ENCODE measurements at places on chromosomes 2 and 18.

DNA sequence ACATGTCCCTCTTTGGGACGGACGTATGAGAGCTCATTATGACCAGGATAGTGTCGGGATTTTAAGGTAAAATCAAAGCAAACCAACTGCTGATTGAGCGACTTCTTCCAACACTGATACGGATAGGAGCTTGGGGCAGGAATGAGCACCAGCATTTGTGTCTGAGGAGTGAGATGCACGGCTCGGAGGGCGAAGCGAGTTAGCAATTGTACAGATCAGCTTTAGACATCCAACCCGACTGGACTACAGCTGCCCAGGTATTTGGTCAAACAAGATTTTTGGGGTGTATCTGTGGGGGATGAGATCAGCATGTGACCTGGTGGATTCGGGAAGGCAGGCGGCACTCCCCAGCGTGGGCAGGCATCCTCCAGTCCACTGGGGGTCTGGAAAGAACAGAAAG lies 76.1 kb downstream of the NDUFA10 start:
- no peak for DNase-seq

- no peak for DNase-seq
Measured at GRCh38 chr18:71942433-71942832, 601.7 kb downstream of the CBLN2 start.

DNA sequence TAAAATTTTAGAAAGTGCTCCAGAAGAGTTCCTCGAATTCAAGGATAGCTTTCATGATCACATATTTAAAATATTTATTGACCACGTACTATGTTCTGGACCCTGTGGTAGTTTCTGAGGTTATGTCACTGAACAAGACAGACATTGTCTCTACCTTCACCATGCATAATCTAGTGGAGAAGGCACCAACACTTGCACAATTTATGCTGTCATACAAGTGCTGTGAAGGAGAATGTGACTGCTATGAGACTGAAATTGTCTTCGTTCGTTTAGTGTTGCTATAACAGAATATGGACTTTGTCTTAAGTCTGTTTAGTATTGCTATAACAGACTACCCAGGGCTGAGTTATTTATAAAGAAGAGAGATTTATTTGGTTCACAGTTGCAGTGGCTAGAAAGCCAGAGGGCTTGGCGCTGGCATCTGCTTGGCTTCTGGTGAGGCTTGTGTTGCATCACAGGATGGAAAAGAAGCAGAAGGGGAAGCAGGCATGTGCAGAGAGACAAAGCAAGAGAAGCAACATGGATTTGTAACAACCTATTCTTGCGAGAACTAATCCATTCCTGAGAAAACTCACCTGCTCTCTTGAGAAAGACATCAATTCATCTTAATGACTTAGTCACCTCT lies 50.0 kb upstream of the RFX8 start:
- DNase-seq, result no peak

- no peak for DNase-seq
Measured at GRCh38 chr2:231527091-231527395, 3.2 kb downstream of the NMUR1 start.

DNA sequence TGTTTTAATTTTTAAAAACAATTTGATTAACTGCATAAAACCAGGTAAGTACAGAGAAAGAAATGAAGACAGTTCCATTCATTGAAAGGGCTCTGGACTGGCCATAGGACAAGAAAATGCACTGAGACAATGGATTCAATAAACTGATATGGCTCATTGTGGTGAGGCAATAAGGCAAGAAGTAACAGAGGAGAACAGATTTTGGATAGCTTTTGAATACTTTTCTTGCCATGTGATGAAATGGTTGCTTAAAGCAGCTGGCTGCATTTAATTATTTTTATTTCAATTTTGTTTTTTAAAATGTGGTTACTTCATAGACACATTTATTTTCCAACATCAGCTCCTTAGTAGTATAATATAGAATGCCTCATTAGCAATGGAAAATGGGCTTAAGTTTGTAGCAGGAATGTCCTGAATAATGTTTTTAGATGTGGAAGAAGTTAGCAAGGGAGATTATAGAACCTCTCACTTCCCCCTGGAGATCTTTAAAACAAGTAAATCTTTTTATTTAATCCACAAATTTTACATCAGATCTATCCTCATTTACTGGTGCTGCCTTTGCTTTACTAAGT lies 646.9 kb upstream of the ZEB2 start:
- DNase-seq, result no peak

DNA sequence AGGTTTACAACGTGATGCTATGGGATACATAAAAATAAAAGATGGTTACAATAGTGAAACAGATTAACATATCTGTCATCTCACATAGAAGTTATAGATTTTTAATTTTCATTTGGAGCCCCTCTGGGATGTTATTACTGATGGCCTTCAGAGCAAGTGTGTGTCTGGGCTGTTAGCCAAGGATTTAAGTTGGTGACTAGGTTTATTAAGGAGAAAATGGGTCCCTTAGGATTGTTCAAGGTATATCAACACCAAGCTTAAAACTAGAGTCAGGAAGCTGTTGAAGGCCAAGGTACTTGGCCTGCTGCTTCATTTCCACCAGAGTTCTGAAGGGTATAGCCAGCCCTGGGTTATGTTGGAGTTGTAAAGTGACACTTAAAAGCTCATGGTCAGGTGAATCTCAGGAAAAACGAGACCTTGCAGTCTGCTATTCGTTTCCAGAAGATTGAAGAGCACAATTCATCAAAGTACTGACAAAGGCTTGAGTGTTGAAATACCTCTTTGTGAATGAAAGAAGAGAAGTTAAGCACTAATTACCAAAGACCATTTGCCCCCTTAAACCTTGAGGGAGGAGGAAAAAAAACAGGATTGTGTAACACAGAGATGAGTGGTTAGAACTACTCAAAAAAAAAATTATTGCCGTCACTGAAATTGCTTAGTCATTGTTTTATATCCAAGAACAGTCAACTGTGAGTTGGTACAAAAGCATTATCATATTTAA lies 48.4 kb downstream of the MAP2 start:
- DNase-seq, result no peak

- DNase-seq, result no peak
Measured at GRCh38 chr2:36680012-36680411, 16.5 kb upstream of the VIT start.

GRCh38 chr2:184053326-184053725 lies 545.0 kb upstream of the ZNF804A start:
- no peak for DNase-seq

DNA sequence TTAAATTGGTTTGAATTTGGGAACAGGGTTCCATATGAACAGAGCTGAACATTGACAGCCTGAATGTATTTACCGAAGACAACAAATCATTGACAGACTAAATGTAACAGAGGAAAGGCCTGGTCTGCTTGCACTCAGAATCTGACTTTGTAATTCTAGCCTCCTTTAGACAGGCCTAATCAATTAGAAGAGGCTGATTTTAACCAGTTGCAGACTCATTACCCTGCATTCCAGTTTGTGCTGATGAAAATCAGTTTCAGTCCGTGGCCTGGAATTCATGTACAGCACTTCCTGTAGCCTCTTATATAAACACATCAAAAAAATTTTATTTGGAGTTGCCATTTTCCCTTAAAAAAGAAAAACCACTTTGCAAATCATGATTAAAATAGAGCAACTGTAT lies 93.1 kb upstream of the ZFP36L2 start:
- no peak for DNase-seq

DNA sequence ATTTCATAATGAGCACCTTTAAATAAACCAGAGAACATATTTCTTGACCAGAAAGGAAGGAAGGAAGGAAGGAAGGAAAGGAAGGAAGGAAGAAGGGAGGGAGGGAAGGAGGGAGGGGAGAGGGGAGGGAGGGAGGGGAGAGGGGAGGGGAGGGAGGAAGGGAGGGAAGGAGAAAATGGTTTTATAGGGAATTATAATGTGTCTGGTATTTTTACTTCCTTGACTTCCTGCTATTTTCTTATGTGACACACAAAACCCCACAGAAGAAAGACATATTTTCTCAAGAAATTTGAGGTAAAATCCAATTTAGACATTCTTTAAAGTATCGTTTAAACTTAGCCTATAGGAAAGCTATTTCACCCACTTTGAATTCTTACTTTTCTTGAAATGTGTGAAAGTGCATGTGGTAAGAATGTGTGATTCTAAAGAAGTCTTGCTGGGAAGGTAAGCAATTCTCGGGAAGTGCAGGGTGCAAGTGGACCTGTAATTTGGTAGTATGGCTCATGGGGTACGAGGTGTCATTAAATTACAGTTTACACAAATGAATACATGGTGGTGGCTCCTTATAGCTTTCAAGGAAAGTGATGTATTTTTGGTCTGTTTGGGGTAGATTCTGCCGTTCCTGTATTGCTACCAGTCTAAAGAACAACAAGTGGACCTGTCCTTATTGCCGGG lies 18.0 kb downstream of the RNF125 start:
- no peak for DNase-seq
